KBM-7 (cell line): ENCODE measurements at places on chromosomes 3 and 15.
A peak's percentile ranks its signal among the peaks of the same experiment; 100 is the strongest.

GRCh38 chr3:165653130-165653778, 184.0 kb downstream of the BCHE start:
- DNase-seq = peak; percentile 2

GRCh38 chr3:177050501-177051237, 146.6 kb downstream of the TBL1XR1 start:
- DNase-seq = peak; percentile 37

- DNase-seq = no peak
Observed at GRCh38 chr3:66552846-66553245, 52.0 kb upstream of the LRIG1 start.

GRCh38 chr3:183944775-183945174, 60.1 kb upstream of the PARL start:
- DNase-seq = peak; percentile 26

DNA sequence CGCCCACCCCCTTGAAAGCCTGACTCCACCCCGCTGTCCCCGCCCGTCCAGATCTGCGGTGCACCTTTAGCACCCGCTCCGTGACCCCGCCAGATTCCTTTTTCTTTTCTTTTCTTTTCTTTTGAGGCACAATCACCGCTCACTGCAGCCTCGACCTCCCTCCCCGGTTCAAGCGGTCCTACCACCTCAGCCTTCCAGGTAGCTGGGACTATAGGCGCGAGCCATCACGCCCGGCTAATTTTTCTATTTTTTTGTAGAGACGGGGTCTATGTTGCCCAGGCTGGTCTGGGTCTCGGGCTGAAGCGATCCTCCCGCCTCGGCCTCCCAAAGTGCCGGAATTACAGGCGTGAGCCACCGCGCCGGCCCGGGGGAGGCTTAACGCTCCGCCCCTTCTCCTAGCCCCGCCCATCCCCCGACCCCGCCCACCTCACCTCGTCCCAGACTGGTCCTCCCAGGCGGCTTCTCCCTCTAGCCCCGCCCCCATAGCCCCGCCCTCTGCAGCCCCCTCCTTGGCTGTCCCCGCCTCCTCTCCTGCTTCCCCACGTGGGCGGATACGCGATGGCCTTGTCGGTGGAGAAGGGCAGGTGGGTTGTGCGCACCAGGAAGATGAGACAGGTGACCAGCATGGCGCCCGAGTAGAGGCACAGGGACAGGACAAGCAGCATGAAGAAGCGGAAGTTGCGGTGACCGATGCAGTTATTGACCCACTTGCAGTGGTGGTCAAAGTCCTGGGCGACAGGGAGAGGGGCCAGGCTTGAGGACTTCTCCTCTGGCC, 3.2 kb downstream of the ZDHHC19 start:
- DNase-seq = peak; percentile 31

DNA sequence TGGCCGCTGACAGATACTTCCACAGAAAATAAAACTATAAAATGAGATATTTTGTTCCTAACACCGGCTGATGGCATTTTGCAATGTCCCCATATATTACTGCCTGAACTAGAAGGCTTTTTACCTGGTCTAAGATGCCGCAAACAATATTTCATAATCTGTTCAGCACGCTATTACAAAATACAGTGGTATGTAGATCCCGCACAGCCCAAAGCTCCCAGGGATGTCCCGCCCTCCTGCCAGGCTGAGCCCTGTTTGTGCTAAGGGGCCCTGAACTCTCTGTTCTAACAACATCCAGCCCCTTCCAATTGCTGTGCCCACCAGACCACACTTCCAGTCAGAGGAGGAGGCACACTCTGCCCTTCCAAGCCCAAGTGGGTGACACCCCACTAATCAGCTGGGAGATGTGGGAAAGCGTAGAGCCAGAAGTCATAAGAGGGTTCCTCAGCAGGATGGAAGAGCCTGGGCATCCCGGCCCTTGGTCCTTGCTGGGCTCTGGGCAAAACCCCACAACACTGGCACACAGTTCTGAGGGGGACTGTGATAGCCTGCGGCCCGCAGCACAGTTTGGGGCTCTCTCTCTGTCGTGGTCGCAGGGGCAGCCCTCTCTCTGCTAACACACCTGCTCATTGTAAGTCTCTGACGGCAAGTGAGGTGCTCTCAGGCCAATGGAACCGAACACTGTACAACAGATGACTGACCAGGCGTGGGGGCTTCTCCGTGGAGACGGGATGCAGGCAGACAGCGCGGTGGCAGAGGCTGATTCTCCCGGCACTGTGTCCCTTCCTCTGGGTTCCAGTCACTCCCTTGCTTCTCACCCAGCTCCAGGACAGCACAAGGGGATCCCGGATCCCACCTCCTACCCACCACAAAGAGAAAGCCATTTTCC, 55.2 kb downstream of the PCSK6 start:
- no peak for DNase-seq

- no peak for DNase-seq
Observed at GRCh38 chr15:25838871-25839195, 24.3 kb downstream of the ATP10A start.

DNA sequence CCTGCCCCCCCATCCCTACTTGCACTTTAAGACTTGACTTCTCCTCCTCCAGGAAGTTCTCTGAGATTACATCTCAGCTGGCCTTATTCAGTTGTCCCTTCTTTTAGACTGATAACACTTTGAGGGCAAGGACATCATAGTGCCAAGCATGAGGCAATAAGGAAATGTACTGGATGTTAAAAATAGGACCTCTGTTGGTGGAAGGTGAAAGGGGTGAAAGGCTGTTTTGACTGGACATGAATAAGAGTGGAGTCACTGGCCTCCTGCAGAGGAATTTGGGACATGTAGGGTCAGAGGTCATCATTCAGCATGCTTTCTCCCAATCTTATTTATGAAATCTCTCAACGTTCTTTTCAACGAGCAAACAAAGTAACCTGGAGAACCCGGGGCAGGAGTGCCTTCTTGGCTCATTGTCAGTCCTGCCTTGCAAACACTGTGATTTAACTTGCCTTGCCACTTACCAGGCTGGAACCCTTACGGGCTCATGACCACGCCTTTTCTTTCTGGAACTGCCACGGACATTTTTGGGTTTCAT, 38.6 kb downstream of the TRIM71 start:
- DNase-seq = no peak

DNA sequence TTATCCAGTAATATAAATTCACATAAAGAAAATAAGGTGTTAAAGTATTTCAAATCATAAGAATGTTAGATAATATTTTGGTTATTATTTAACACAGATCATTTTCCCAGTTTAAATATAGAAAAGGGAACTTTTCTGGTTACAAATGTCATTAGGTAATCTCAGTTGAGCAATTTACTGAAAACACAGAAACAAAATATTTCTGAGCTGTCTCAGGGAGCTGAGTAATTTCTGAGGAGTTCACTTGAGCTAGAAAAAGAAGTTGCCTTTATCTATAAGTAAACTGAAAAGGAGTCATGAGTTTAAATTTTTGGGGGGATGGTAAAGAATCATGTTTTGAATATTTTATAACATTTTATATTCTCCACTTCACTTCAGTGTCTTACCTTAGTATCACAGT, 855.4 kb upstream of the ARPP21 start:
- DNase-seq = no peak

GRCh38 chr3:112649478-112649735, 8.5 kb upstream of the CCDC80 start:
- no peak for DNase-seq

DNA sequence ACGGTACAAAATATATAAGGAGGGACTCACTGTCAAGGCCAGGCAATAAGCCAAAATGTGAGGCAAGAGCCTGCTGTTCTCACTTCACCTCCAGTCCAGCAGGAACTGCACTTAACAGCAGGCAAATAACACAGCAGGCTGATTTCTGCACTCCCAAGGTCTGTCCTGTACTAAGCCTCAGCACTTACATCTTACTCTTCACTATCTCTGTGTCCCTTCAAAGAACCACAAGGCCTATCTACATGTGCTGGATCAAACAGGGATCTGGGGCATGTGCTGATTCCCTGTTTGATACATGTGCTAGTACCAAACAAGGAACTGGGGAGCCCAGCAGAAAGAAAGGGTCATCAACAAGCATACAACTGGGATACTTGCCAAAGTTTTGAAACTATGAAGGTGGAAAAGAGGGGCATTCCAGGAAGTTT, 22.2 kb downstream of the UACA start:
- peak; percentile 32 for DNase-seq
